ENCODE measurements at places on chromosomes 12 and 14. TPM values are rescaled to one million over a fixed set of nuclear protein-coding genes. Genes with fewer than 3 reads are reported as not detected.

The SP7 gene
- not detected for total RNA-seq

The EXOC3L4 gene
- total RNA-seq: 1.5 TPM

The PLXNC1 gene
- total RNA-seq: 0.07 TPM

The ACOT4 gene
- total RNA-seq: 2.1 TPM

The NR2C1 gene
- 25.9 TPM for total RNA-seq

The SLC38A2 gene
- 90.1 TPM for total RNA-seq

The DPPA3 gene
- not detected for total RNA-seq

The ADCY6 gene
- 11.4 TPM for total RNA-seq

The ASIC1 gene
- 5.6 TPM for total RNA-seq

The ACRBP gene
- total RNA-seq: 0.21 TPM

The PPP1R1A gene
- total RNA-seq: 0.08 TPM

The STON2 gene
- 0.66 TPM for total RNA-seq

The HOXC11 gene
- total RNA-seq: 0.36 TPM

The NGB gene
- total RNA-seq: not detected

The OR4K17 gene
- not detected for total RNA-seq

The ATP2A2 gene
- 321 TPM for total RNA-seq

The GPD1 gene
- total RNA-seq: 0.39 TPM

The MYRFL gene
- not detected for total RNA-seq

The CCDC177 gene
- not detected for total RNA-seq

Measured in A549 treated with DMSO at 1 μM for 4 hours (cell line).